ENCODE measurements at places on chromosomes 7 and 10.

GRCh38 chr7:96997512-96998032 lies 7.8 kb upstream of the DLX6 start:
- no peak for DNase-seq

GRCh38 chr10:121243609-121244241 lies 354.5 kb downstream of the FGFR2 start:
- DNase-seq: no peak

DNA sequence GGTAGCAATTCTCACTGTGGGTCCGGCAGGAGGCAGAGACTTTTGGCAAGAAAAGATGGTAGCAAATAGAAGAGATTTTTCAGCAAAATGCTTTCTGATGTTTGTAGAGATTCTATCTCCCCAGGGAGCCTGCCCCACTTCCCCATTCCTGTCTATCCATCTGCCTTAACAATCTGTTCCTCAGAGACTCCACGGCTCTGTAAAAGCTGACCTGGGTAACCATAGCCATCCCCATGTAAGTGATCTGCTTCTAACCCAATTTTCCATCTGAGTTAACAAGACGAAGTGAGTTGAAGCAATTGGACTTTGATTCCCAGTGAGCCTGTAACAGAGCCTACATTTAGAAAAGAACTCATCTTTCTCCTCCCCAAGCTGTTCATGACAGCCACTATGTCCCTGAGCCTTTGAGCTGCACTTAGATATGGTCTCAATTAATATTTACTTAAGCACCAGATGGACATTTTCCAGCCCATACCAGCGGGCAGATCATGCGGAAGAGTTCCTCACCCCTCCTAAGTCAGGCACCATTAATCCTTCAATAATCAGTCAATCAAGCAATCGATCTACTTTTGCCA lies 896.1 kb downstream of the CCSER2 start:
- DNase-seq: no peak

GRCh38 chr10:122637376-122637775 lies 62.3 kb downstream of the C10orf120 start:
- no peak for DNase-seq

GRCh38 chr10:131461093-131461492 lies 149.6 kb upstream of the TCERG1L start:
- no peak for DNase-seq

GRCh38 chr7:152912511-152912910 lies 153.0 kb downstream of the ACTR3B start:
- DNase-seq: no peak

GRCh38 chr10:106043863-106044262 lies 1120.6 kb downstream of the SORCS1 start:
- no peak for DNase-seq

GRCh38 chr7:10181996-10182395 lies 791.7 kb upstream of the PHF14 start:
- DNase-seq: no peak
